ENCODE measurements at places on chromosomes 5 and 9.

DNA sequence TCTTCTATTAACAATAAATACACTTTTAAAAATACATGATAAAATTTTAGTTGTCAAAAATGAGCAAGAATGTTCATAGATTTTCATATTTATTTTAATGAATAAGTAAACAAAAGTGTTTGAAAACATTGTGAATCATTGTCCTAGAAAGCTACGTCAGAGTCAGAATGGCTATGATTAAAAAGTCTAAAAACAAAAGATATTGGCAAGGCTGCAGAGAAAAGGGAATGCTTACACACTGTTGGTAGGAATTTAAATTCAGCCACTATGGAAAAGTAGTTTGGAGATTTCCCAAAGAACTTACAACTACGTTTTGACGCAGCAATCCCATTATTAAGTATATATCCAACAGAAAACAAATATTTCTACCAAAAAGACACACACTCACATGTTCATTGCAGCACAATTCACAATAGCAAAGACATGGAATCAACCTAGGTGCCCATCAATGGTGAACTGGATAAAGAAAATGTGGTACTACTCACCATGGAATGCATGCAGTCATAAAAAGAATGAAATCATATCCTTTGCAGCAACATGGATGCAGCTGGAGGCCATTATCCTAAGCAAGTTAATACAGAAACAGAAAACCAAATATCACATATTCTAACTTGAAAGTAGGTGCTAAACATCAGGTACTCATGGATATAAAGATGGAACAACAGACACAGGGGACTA is 49.2 kb upstream of the FBXL17 start:
- peak; percentile 6 for DNase-seq

DNA sequence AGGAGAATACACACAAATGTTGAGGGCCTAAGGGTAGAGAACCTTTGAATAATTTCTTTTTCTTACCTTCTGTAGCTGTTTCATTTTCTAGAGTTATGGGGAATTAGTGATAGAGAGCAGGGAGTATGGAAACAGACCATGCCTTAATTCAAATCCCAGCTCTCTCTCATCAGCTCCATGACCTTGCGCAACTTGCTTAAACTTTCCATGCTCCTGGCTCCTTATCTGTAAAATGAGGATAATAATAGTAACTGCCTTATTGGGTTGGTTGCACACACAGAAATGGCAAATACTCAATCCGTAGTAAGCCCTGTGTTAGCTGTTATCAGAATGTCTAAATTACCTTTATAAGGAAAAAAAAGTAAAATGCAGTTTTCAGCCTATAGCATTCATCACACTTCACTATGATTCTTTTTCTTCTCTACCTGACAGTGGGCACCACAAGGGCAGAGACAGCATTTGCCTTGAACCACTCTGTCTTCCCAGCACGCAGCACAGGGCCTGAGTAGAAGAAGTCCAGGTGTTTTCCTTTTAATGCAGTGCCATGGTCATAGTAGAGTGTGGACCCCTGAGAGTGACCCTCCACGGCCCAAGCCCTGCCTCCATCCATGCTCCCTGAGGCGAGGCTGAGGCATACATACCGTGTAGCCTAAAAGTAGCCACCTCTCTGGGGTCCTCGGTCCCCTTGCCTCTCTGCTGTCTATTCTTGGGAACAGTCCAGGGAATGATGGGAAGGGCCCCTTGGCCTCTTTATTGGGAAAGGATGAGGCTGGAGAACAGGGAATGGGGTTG is 17.4 kb downstream of the C5orf15 start:
- no peak for DNase-seq

GRCh38 chr9:134055981-134056461 is 11.8 kb downstream of the BRD3 start:
- DNase-seq: peak; percentile 27

GRCh38 chr5:157545610-157546310 is 29.8 kb downstream of the ADAM19 start:
- no peak for DNase-seq

- DNase-seq: no peak
These were observed 31.0 kb downstream of the PCDHGC5 start for GRCh38 chr5:141519605-141520565.

GRCh38 chr5:1246711-1247431 is 21.7 kb downstream of the SLC6A18 start:
- DNase-seq: no peak

DNA sequence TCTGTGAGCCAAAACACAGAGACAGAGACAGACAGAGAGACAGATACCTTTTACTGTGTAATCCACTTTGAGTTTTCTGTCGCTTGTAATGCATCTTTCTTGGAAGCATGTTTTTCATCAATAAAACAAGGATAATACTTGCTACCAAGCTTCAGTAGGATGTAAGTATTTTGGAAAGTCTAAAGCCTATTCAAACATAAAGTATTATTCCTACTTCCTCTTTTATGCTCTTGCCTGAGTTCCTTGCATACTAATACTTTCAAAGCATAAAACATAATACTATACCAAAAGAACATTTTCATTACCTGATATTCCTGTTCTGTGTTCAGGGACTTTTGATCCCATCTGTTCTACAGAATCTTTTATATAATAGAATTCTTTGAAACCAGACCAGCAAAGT is 64.5 kb upstream of the SLC30A5 start:
- no peak for DNase-seq

GRCh38 chr5:142059304-142059940 is 46.6 kb upstream of the GNPDA1 start:
- DNase-seq: no peak

DNA sequence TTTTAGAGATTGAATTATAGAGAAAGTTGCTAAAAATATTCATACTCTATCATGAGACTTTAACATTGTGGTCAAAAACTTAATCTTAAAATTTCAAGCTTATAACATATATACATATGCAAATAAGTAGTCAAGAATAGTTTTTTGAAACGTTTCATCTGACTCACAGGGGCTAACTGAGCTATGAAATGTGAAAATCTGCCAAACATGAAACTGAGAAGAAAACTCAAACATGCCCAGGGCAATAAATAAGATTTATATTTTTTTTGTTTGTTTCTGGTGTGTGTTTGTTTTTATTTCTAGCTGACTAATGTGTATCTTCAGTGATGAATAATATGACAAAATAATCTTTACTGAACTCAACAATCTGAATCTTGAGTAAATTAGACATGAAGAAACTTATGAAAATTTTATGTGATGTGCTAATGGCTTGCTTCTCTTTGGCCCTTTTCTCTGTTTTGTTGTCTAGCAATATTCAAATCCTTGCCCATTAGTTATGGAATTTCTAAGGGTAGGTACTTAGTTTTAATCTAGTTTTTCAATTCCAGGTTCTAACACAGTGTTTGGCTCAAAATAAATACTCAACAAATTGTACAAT is 99.9 kb downstream of the FAM174A start:
- DNase-seq: no peak

- no peak for DNase-seq
These were observed 235.6 kb downstream of the RAB3C start for GRCh38 chr5:58818465-58818864.

DNA sequence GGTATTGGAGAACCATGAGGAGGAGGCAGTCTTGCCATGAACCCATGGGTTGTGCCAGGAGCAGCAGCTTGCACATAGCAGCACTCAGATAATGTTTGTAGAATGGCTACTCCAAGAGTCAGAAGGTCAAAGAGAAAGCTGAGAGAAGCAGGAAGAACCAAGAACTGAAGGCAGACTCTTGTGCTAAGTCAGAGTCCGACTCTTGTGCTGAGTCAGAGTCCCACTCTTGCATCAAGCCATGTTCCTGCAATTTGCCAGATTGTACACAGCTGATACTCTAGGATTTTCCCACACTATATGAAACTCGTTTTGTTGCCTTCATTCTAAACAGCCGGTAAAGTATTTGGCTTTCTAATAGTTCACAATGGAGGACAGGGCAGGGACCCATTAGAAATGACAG is 26.2 kb upstream of the HSPA9 start:
- DNase-seq: peak; percentile 57

DNA sequence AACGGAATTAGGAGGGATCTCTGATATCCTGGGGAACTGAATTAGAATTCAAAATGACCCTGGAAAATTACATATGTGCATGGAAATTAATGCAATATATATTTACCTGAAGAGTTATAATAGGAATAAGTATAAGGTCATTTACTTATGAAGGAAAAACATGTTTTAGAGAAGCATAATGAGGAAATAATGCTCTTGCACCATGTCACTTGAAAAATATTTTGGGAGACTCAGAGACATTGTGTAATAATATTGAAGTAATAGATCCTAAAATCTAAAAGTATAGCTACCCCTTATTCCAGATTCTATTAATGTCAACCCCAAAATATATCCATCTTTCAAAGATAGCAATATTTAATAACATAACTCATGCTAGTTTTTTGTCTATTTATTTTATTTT is 28.4 kb downstream of the SPZ1 start:
- DNase-seq: no peak

DNA sequence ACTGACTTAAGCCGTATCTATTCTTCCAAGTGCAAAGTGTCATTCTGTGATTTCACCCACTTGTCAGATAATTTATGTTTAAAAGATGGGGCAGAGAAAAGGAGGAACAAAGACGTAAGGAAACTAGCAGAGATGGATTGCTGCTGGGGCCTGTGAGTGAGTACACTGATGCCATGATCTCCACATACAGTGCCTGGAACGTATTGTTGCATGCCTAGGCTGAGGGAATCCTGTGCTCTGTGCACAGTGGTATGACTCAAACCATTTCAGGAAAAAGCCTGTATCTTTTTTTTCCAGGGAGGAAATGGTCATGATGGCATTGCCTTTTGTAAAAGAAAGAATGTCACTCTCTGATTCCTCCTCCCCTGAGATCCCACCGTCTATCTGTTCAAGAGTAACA is 359.5 kb upstream of the ADAMTS16 start:
- no peak for DNase-seq

DNA sequence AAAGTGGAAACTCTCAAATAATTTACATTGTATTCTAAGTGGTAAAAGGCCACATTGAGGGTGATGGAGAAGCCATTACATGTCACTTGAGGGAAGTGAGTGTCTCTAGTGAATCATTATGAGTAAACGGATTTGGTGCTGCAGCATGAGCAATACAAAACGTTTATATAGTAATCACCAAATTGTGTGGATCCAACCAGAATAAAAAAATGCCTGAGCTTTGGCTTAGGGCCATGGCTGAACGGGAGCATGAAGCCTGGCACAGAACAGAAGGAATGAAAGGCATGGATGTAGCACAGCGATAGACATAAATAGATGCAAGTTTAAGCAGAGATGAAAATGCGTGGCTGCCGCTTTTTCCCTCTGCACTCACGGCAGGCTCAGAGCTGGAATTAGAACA is 58.3 kb downstream of the PTTG1 start:
- DNase-seq: peak; percentile 25

- DNase-seq: no peak
These were observed 29.4 kb downstream of the ECPAS start for GRCh38 chr9:111454751-111455150.

DNA sequence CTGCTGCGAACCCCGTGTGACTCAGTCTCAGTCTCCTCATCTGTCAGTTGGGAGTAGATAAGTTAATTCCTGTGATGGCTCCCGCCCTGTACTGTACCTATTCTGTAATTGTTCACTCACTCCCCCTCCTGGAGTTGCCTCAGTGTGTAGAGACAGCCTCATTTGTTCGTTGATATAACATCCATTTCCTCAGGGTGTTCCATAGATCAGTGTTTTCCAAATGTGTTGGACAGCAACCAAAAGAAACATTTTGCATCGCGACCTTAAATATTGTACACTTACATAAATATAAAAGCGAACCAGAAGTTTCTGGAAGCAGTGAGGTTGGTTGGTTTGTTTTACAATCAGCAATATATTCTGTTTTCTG is 698 bp downstream of the NFX1 start:
- no peak for DNase-seq

GRCh38 chr9:126916909-126917308 is 2.3 kb downstream of the RALGPS1 start:
- no peak for DNase-seq

GRCh38 chr9:87594662-87595061 is 97.0 kb downstream of the DAPK1 start:
- DNase-seq: no peak

DNA sequence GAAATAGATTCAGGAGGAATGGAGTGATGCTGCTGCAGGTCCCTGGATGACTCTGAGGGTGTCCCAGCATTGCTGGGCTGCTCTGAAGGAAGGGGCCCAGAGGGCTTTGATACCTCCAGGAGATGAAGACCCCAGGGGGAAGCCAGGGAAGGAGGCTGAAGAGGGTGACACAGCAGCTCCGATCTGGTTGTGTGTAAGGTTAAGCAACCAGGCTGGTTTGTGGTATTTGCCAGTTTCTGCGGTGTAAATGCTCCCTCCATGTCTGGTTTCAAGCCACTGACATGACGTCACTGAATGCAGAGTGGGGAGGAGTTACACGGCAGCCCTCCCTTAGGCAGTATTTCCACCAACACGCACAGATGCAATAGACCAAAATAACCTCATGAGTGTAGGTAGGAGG is 40.0 kb upstream of the ORM1 start:
- DNase-seq: peak; percentile 90

DNA sequence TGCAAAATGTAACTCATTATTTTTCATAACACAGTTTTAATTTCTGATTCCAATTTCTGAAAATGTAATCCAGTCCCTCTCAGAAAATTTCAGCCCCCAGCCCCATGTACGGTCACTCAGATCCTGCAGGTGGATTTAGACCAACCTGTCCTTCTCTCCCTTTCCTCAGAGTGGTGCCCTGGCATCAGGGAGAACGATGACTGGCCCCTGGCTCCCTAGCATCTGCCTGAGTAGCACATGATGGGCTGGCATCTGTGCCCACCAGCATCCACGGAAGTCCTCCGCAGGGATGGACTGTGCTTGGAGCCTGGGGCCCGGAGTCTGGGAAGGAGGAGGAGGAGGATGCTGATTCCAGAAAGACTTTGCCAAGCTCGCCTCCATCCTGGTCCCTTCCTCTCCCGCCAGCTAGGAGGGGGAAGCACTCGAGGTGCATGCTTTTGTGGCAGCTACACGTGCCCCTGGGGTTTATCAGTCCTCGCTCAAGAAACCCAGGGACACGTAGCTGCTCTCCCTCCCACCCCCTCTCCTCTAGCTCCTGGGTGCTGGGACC is 54.4 kb upstream of the RUFY1 start:
- no peak for DNase-seq

GRCh38 chr5:137587919-137588318 is 88.8 kb upstream of the SPOCK1 start:
- no peak for DNase-seq

- no peak for DNase-seq
These were observed 15.9 kb upstream of the ALDOB start for GRCh38 chr9:101451498-101451897.

DNA sequence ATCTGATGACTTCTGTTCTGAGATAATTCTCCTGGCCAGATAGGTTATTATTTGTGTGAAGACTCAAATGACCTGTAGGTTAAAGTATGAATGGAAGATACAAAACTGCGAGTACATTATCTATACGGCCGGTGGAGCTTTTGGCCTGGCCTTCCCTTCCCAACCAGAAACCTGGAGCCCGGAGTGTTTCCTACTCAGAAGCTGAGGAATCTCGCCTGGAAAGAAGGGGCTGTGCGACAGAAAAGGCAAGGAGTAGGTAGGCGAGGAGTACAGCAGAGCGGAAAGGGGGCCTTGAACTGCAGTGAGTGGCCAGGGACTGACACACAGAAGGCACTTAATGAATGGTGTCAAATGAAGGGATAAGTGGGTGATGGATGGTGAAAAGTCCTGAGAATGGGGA is 34.6 kb downstream of the ANGPTL2 start:
- no peak for DNase-seq

Data from skeletal muscle cell (primary cell).